ENCODE measurements at places on chromosomes 5 and 9. TPM values are rescaled to one million over a fixed set of nuclear protein-coding genes. Genes with fewer than 3 reads are reported as not detected.

- H3K36me3 ChIP-seq = no peaks in the 10 kb centered on the region
- peaks cover 7% of the 10 kb centered on the region for H3K4me1 ChIP-seq
- no peaks in the 10 kb centered on the region for H3K27me3 ChIP-seq
Observed at GRCh38 chr5:56522960-56523359, 289.8 kb upstream of the ANKRD55 start.

DNA sequence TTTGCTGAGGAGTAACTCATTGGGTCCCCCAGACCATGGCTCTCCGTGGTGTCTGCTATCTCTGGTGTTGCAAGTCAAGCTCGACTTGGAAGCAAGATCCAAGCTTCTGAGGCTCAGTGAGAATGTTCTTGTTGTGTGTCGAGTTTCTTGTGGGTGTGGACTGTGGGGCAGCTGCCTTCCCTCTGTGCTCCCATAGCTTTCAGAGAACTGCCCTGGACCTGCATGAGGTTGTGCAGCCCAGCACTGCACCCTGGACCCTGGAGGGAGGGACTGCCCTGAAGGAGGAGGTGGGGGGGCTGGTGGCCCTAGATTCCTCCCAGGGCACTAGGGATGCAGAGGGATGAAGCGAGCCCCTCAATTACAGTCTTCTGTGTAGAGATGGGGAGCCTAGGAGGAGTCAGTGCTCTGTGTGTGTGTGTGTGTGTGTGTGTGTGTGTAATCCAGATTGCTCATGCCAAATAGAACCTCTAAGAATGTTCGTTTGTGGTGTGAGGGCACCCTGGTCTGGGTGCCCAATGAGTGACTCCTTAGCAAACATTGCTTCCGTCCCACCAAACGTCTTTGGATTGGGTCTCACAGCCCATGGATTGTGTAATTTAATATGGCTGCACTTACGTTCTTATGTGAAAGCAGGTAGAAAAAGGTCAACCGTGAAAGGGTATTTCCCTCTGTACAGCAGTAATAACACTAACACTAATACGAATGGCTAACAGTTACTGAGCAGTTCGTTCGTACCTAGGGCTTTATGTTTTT lies 143.3 kb upstream of the LMX1B start:
- peak overlapping the region; percentile 75 for H3K4me3 ChIP-seq
- H3K27ac ChIP-seq = peak overlapping the region; percentile 92
- no peaks in the 10 kb centered on the region for H3K27me3 ChIP-seq
- no peaks in the 10 kb centered on the region for H3K36me3 ChIP-seq

DNA sequence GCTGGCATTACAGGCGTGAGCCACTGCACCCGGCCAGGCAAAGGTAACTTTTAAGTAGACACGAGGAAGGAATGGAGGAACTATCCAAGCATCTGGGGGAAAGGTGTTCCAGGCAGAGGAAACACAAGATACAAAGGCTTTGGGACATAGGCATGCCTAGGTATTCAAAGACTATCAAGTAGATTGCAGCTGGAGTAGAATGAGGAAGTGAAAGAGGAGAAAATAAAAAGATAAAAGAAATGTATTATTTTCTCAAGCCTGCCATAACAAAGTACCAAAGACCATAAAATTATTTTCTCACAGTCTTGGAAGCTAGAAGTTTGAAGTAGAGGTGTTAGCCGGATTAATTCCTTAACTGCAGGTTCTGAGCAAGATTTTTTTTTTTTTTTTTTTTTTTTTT lies 39.9 kb upstream of the GRIN3A start:
- H3K27ac ChIP-seq = no peak overlapping the region
- no peaks in the 10 kb centered on the region for H3K4me1 ChIP-seq
- DNase-seq = no peak
- H3K27me3 ChIP-seq = no peaks in the 10 kb centered on the region
- no peak overlapping the region for H3K4me3 ChIP-seq
- no peaks in the 10 kb centered on the region for H3K36me3 ChIP-seq

GRCh38 chr9:104553261-104553660 lies 15.7 kb upstream of the OR13C8 start:
- no peaks in the 10 kb centered on the region for H3K4me1 ChIP-seq
- H3K36me3 ChIP-seq = no peaks in the 10 kb centered on the region

Gene ANKRD18B
- total RNA-seq = not detected

DNA sequence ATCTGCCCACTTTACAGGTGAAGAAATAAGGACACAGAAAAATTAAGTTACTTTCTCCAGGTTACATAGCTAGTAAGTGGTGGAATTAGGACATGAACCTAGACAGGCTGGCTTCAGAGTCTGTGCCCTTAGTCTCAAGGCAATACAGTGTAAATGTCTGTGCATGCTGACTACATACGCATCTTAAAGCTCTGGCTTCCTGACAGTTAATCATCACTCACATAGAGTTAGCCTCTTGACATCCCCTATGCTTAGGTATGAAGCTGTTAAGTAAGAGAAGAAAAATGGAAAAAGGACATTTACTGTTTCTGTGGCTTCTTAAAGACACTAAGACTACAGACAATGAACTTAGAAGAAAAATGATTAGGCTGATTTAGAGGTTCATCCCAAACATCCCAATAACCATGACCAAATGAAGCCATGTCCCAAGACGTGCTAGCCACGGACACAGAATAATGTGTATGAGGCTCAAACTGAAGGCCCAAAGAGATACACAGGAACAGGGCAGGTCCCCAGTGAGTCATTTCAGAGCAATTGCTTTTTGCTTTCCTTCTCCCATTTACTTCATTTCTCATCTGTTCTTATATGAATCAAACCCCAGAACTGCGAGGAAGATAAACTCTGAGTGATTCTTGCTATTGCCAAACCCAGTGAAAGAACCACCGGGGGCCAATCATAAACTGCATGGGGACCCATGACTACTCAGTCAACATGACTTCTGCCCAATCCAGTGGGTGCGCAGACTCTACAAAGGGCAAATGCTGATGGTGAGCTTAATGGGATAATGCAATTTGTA lies 100.0 kb upstream of the IFNK start:
- peaks cover 70% of the 10 kb centered on the region for H3K4me1 ChIP-seq
- H3K36me3 ChIP-seq = peaks cover 3% of the 10 kb centered on the region
- H3K27me3 ChIP-seq = no peaks in the 10 kb centered on the region
- H3K4me3 ChIP-seq = no peak overlapping the region
- no peak overlapping the region for H3K27ac ChIP-seq
- DNase-seq = no peak

Gene PSD2
- not detected for total RNA-seq

Gene C7
- not detected for total RNA-seq

Gene ADAMTS16
- total RNA-seq = not detected

GRCh38 chr5:56460195-56460546 lies 227.0 kb upstream of the ANKRD55 start:
- no peak overlapping the region for H3K27ac ChIP-seq
- H3K4me3 ChIP-seq = no peak overlapping the region
- H3K36me3 ChIP-seq = no peaks in the 10 kb centered on the region
- no peak for DNase-seq
- H3K27me3 ChIP-seq = no peaks in the 10 kb centered on the region
- H3K4me1 ChIP-seq = peaks cover 13% of the 10 kb centered on the region

GRCh38 chr9:26296910-26297572 lies 595.6 kb downstream of the CAAP1 start:
- no peak for DNase-seq
- no peaks in the 10 kb centered on the region for H3K4me1 ChIP-seq
- no peaks in the 10 kb centered on the region for H3K27me3 ChIP-seq
- H3K4me3 ChIP-seq = no peak overlapping the region
